ENCODE measurements at places on chromosomes 5 and 9.

DNA sequence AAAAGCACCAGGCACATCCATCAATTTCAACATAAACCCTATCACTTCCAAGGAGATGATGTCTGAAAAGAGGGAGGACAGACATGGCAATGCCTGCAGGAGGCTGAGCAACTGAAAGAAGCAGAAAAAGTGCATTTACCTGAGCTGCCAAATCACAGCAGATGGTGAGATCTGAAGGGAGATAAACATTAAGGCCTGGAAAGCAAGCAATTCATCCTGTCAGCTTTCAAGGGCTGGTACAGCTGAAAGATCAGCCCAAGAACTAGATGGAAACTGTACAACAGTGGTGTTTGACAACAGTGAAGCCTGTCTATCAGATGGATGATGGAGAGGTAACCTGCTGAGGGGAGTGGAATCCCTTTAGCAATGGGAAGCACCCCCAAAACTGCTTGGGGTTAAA lies 433.2 kb upstream of the ZNF608 start:
- no peaks in the 10 kb centered on the region for H3K27me3 ChIP-seq
- H3K4me3 ChIP-seq, result no peak overlapping the region
- H3K27ac ChIP-seq, result no peak overlapping the region
- no peak for DNase-seq
- no peaks in the 10 kb centered on the region for H3K36me3 ChIP-seq

- DNase-seq, result peak; percentile 16
- no peaks in the 10 kb centered on the region for H3K27me3 ChIP-seq
- H3K27ac ChIP-seq, result peak overlapping the region; percentile 97
- H3K4me3 ChIP-seq, result peak overlapping the region; percentile 93
- H3K36me3 ChIP-seq, result peaks cover 36% of the 10 kb centered on the region
- peaks cover 32% of the 10 kb centered on the region for H3K4me1 ChIP-seq
These were observed 621 bp downstream of the AK6 start for GRCh38 chr5:69368458-69369339.

DNA sequence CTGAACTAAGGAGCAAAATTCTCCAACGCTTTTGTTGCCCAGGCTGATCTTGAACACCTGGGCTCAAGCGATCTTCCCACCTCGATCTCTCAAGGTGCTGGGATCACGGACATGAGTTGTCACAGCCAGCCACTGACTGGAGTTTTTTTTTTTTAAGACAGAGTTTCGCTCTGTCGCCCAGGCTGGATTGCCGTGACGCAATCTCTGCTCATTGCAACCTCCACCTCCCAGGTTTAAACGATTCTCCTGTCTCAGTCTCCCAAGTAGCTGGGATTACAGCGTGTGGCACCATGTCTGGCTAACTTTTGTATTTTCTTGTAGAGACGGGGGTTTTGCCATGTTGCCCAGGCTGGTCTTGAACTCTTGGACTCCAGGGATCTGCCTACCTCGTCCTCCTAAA lies 58.2 kb downstream of the EHMT1 start:
- no peak overlapping the region for H3K4me3 ChIP-seq
- peaks cover 7% of the 10 kb centered on the region for H3K36me3 ChIP-seq
- DNase-seq, result no peak
- no peak overlapping the region for H3K27ac ChIP-seq
- peaks cover 12% of the 10 kb centered on the region for H3K4me1 ChIP-seq
- H3K27me3 ChIP-seq, result no peaks in the 10 kb centered on the region

DNA sequence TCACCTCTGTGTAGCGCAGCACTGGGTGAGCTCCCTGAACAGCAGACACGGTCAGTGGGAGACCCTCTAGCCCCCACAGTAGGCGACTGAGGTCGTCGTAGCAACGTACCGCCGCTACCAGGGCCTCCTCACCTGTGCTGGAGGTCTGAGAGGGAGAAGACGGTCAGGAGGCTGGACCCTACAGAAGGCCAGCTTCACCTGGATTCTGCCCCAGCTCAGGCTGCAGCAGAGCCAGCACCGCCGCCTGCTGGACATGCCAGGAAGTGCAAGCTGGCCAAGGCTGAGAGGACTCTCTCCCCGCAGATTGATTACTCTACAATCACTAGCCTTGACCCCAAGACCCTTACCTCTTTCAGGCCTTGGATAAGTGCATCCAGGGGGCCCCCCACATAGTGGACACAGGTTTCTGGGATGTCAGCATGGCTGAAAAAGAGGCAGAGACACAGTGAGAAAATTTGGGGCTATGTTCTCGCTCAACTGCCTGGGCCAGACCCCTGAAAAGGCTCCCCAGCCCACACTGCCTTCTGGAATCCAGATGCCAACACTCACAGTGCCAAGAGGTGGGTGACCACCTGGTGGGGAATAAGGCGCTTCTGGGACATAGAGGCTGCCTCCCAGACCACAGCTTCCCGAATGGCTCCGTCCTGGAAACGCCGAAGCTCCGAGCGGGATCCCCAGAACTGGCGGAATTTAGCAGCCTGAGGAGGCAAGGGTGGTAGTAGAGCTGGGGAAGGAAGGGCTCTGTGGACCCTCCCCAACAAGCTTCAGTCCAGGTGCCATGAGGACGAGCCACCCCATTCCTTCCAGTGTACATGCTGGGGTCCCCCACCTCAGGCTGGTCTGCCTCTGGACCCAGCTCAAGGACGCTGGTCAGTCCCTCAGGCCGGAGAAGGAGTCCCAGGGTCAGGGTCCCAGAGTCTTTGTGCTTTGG lies 6.9 kb downstream of the NOL6 start:
- H3K4me1 ChIP-seq, result peaks cover 6% of the 10 kb centered on the region
- DNase-seq, result peak; percentile 55
- no peaks in the 10 kb centered on the region for H3K27me3 ChIP-seq
- no peak overlapping the region for H3K4me3 ChIP-seq

- no peaks in the 10 kb centered on the region for H3K36me3 ChIP-seq
- DNase-seq, result no peak
- H3K27me3 ChIP-seq, result peaks cover 27% of the 10 kb centered on the region
- no peaks in the 10 kb centered on the region for H3K4me1 ChIP-seq
- no peak overlapping the region for H3K4me3 ChIP-seq
These were observed 32.5 kb upstream of the ALDOB start for GRCh38 chr9:101468116-101468515.

DNA sequence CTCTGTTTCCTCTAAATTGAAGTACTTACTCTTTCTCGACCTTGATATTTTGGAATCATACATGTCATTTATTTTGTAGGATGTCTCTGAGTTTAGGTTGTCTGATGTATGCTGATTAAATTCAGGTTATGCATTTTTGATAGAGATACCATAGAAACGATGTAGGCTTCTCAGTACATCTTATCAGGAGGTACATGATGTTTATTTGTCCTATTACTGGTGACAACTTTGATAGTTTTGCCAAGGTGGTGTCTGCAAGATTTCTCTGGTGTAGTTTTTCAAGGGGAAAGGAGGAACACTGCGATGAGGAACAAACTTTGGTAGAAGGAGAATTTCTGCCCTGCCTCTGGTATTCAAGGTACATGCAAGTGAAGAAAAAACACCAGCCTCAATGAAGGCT lies 29.9 kb downstream of the SUB1 start:
- H3K27ac ChIP-seq, result no peak overlapping the region
- H3K4me1 ChIP-seq, result peaks cover 3% of the 10 kb centered on the region
- no peak for DNase-seq
- H3K36me3 ChIP-seq, result peaks cover 2% of the 10 kb centered on the region
- H3K27me3 ChIP-seq, result no peaks in the 10 kb centered on the region
- no peak overlapping the region for H3K4me3 ChIP-seq

DNA sequence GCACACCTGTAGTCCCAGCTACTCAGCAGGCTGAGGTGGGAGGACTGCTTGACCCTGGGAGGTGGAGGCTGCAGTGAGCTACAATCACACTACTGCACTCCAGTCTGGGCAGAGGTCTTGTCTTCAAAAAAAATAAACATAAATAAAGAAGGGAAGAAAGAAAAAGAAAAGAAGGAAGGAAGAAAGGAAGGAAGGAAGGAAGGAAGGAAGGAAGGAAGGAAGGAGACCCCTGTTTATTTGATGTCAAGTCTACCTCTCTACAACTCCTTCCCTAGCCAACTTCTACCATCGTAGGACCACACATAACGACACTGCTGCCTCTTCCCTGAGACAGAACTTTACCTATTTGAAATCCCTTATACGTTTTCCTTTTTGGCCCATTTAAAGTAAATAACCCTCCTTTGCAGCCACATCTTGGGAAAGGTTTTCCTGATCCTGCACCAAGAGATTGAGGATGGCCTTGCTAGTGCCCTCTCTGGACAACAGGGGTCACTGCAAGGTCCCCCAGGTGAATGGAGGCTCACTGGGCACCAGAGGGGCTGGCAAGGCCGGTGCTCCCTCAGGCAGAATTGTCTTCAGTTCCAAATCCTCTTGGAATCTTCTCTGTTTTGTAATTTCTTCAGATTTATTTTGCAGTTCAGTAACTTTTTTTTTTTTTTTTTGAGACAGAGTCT lies 10.5 kb downstream of the RPS14 start:
- H3K27ac ChIP-seq, result no peak overlapping the region
- H3K4me3 ChIP-seq, result no peak overlapping the region
- peaks cover 13% of the 10 kb centered on the region for H3K36me3 ChIP-seq
- no peak for DNase-seq
- H3K4me1 ChIP-seq, result peaks cover 7% of the 10 kb centered on the region
- H3K27me3 ChIP-seq, result no peaks in the 10 kb centered on the region

- DNase-seq, result no peak
- peaks cover 2% of the 10 kb centered on the region for H3K4me1 ChIP-seq
These were observed 10.6 kb downstream of the MYOZ3 start for GRCh38 chr5:150671509-150672236.

GRCh38 chr5:14914623-14915260 lies 43.2 kb upstream of the ANKH start:
- H3K27ac ChIP-seq, result no peak overlapping the region
- DNase-seq, result no peak

DNA sequence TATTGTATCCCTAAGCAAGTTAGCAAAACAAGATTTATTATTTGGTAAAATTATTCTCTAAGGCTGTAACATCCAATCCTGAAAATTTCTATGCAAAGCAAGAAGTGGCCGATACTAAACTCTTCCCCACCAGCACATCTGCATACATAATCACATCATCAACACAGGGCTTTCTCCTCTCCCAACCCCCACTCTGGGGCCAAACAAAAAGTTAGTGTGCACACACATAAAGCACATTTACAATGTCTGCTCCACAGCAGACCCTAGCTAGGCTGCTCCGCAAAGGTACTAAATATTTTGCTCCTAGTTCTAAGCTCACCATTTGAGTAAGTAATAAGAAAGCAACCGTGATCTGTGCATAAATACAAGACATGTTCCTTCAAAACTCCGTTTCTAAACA lies 3.6 kb downstream of the RNF130 start:
- peaks cover 3% of the 10 kb centered on the region for H3K36me3 ChIP-seq
- H3K27ac ChIP-seq, result no peak overlapping the region
- H3K4me1 ChIP-seq, result peaks cover 12% of the 10 kb centered on the region
- DNase-seq, result no peak
- H3K27me3 ChIP-seq, result peaks cover 45% of the 10 kb centered on the region

DNA sequence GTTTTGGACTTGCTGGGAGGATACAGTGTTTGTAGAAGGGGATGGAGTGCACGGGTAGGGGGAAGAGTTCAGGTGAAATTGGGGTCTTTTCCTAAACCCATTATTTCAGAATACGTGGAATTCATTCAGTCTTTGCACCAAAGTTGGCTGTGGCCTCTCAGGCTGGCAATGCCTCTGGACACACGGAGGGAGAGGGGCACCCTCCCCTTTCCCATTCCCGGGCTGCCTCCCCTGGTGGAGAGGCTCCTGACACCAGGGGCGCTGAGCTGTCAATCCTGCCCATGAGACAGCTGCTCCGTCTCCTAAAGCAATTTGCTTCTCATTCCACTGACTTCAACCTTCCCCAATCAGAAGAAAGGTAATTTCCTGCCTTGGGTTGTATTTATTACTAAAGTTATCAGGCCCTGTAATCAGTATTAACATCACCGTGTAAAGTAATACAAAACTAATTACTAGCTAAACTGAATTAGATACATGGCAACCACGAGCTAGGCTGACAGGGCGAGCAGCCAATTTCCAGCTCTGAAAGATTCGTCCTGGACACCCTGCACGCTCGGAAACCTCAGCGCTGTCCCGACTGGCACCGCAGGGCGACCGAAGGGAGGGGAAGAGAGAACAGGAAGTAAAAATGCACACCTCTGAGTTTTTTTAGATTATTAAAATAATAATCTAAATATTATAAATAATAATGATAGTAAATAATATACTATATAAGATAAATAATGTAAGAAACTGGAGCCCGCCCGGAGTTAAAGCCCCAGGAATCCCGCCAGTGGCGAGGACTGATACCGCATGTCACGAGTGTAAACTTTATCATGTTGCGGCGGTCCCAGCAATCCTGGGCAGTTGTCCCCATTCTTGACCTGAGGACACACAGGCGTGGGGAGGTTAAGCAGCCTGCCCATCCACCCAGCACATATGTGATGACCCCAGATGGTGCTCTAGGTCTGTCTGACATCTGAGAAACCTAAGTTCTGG lies 6.9 kb upstream of the OLFM1 start:
- no peak overlapping the region for H3K4me3 ChIP-seq
- no peaks in the 10 kb centered on the region for H3K36me3 ChIP-seq
- no peaks in the 10 kb centered on the region for H3K4me1 ChIP-seq
- no peak overlapping the region for H3K27ac ChIP-seq

DNA sequence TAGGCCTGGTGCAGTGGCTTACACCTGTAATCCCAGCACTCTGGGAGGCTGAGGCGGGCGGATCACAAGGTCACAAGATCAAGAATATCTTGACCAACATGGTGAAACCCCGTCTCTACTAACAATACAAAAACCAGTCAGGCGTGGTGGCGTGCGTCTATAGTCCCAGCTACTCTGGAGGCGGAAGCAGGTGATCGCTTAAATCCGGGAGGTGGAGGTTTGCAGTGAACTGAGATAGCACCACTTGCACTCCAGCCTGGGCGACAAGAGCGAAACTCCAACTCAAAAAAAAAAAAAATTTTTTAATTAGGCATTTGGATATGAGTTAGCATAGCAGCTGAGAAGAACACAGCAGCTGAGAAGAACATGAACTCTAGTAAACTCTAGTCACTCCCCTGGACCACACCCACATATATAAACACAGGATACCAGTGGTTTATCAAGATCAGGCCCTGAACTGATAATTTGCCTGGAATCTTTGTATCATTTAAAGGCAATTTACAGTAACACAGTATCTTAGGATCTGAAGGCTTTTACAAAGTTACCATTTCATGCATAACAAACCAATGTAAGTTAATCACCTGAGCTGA lies 4.6 kb upstream of the UGCG start:
- H3K27me3 ChIP-seq, result no peaks in the 10 kb centered on the region
- H3K27ac ChIP-seq, result no peak overlapping the region
- DNase-seq, result no peak
- H3K4me3 ChIP-seq, result peak overlapping the region; percentile 24

DNA sequence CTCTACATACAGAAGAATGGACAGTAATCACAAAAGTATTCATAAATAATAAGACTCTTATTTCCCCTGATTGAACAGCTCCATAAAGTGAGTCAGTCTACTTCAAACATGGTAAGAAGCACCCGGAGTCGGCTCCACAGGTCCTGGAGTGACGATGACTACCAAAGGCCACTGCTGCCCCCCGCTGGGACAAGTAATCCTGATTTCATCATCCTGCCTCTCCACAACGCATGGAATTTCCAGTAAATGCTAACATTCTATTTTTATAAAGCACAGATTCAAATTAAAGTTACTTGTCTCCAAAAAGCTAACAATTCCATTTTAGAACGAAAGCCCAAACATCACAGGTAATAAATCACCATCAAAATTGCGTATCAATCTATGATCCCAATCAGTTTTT lies 16.2 kb downstream of the ATPSCKMT start:
- no peak overlapping the region for H3K4me3 ChIP-seq
- H3K27ac ChIP-seq, result no peak overlapping the region
- DNase-seq, result no peak
- no peaks in the 10 kb centered on the region for H3K27me3 ChIP-seq
- H3K4me1 ChIP-seq, result no peaks in the 10 kb centered on the region
